Transverse colon (tissue), 4 donors: ENCODE measurements at places on chromosomes 16 and 17. TPM values are rescaled to one million over a fixed set of nuclear protein-coding genes. Genes with fewer than 3 reads are reported as not detected.
A peak's percentile ranks its signal among the peaks of the same experiment; 100 is the strongest.

PROCA1 gene
- total RNA-seq, result 0.96 TPM

MSLN gene
- total RNA-seq, result not detected

DNA sequence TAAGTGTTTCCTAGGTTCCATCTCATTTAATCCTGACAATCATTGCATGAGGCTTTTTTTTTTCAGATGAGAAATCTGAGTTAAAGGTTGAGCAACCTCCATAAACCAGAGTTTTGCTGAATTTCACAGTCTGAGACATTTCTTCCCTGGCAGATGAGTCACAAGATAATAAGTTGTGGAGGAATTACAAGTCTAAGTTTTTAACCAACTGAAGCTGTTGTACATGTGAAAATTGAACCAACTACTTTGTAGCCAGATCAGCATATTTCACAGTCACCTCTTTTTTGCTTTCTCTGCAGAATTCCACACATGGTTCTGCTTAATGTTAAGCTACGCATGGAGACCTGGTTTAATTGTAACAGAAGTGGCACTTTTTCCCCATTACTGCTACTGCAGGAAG, 765.6 kb downstream of the CDH11 start:
- H3K27me3 ChIP-seq, result no peaks in the 10 kb centered on the region
- no peak overlapping the region for H3K4me3 ChIP-seq
- H3K4me1 ChIP-seq, result no peaks in the 10 kb centered on the region
- DNase-seq, result no peak
- H3K27ac ChIP-seq, result no peak overlapping the region
- no peaks in the 10 kb centered on the region for H3K36me3 ChIP-seq

DNA sequence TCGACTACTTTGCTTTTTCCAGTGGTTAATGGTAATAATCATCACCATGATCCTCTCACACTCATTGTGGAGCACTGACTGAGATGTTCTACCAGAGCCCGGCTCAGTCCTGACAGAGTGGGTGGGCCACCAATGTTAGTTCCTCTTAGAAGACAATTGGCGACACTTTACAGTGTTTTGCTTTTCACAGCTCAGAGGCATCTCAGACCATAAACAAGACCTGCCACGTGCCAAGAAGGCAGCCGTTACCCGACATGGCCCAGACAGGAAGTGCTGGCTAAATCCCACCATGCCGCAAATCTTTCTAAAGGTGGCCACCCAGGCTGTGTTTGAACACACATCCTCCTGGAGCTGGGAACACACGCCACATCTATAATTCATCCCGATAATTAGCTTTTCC, 103.7 kb downstream of the XYLT1 start:
- H3K4me1 ChIP-seq, result peaks cover 24% of the 10 kb centered on the region
- H3K4me3 ChIP-seq, result no peak overlapping the region
- H3K27me3 ChIP-seq, result no peaks in the 10 kb centered on the region

- peaks cover 42% of the 10 kb centered on the region for H3K27me3 ChIP-seq
- H3K4me3 ChIP-seq, result no peak overlapping the region
- no peak overlapping the region for H3K27ac ChIP-seq
- no peaks in the 10 kb centered on the region for H3K36me3 ChIP-seq
- H3K4me1 ChIP-seq, result peaks cover 5% of the 10 kb centered on the region
Observed at GRCh38 chr16:996681-997080, 15.1 kb downstream of the SOX8 start.

DNA sequence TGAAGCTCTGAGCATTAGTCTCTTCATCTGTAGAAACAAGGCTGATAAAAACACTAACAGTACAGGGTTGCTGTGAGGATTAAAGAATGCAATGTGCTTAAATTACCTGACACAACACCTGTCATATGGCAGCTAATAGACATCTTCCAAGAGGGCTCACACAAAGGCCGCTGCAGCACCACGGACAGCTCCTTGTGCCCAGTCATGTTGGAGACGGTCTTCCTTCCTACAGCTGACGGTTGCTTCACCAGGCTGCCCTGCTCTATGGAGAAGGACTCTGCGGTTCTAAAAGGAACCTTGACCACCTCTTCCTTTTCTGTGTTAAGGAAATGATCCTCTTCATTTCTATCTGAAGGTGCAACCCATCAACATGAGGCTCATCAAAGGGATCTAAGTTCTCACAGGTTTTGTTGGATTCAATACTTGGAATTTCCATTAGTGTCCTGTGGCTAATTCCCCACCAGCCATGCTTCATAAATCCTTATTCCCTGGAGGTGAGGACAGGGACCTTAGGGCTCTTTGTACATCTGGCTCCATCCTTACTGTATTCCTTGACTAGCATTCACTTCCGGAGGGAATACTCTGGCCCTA, 138.9 kb upstream of the CES5A start:
- no peaks in the 10 kb centered on the region for H3K36me3 ChIP-seq
- H3K27ac ChIP-seq, result no peak overlapping the region

GRCh38 chr16:85334718-85335583, 222.7 kb upstream of the CIBAR2 start:
- peak overlapping the region; percentile 15 for H3K4me3 ChIP-seq
- peaks cover 40% of the 10 kb centered on the region for H3K4me1 ChIP-seq
- H3K27me3 ChIP-seq, result no peaks in the 10 kb centered on the region
- no peaks in the 10 kb centered on the region for H3K36me3 ChIP-seq
- DNase-seq, result peak; percentile 88

- no peaks in the 10 kb centered on the region for H3K36me3 ChIP-seq
- H3K4me1 ChIP-seq, result peaks cover 36% of the 10 kb centered on the region
- peaks cover 78% of the 10 kb centered on the region for H3K27me3 ChIP-seq
- peak overlapping the region; percentile 90 for H3K27ac ChIP-seq
- DNase-seq, result no peak
Observed at GRCh38 chr16:56191835-56192634, 746 bp downstream of the GNAO1 start.

- H3K4me3 ChIP-seq, result no peak overlapping the region
- H3K27ac ChIP-seq, result peak overlapping the region; percentile 9
- DNase-seq, result no peak
- no peaks in the 10 kb centered on the region for H3K36me3 ChIP-seq
- peaks cover 4% of the 10 kb centered on the region for H3K4me1 ChIP-seq
- H3K27me3 ChIP-seq, result no peaks in the 10 kb centered on the region
Observed at GRCh38 chr17:20074001-20074400, 64.8 kb downstream of the SPECC1 start.
